ENCODE measurements at places on chromosomes 2 and 18. TPM values are rescaled to one million over a fixed set of nuclear protein-coding genes. Genes with fewer than 3 reads are reported as not detected.
A peak's percentile ranks its signal among the peaks of the same experiment; 100 is the strongest.

Gene SKOR2
- not detected for total RNA-seq

Gene SOCS6
- 18.4 TPM for total RNA-seq

Gene VWA3B
- 29.2 TPM for total RNA-seq

Gene SPP2
- not detected for total RNA-seq

Gene SKA1
- 0.49 TPM for total RNA-seq

GRCh38 chr18:49119401-49119800 lies 168.6 kb upstream of the SMAD7 start:
- no peaks in the 10 kb centered on the region for H3K27me3 ChIP-seq
- H3K27ac ChIP-seq: no peak overlapping the region
- no peaks in the 10 kb centered on the region for H3K36me3 ChIP-seq
- no peaks in the 10 kb centered on the region for H3K4me1 ChIP-seq
- no peak overlapping the region for H3K4me3 ChIP-seq
- DNase-seq: no peak

GRCh38 chr2:100893392-100894104 lies 73.6 kb downstream of the NPAS2 start:
- H3K4me3 ChIP-seq: no peak overlapping the region
- peak overlapping the region; percentile 68 for H3K27ac ChIP-seq
- peak; percentile 29 for DNase-seq
- peaks cover 23% of the 10 kb centered on the region for H3K4me1 ChIP-seq
- no peaks in the 10 kb centered on the region for H3K27me3 ChIP-seq
- no peaks in the 10 kb centered on the region for H3K36me3 ChIP-seq

DNA sequence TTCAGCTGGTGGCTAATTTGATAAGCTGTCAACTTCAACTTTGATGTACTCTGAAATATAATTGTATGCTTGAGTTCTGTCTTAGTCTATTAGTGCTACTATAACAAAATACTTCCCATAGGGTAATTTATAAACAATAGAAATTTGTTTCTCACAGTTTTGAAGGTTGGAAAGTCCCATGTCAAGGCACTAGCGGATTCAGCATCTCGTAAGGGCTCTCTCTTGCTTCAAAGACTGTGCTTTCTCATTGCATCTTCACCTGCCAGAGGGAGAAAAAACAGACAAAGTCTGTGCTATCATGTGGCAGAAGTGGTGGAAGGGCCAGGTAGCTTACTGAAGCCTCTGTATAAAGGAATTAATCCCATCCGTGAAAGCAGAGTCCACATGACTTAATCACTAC lies 409.2 kb downstream of the CDH7 start:
- H3K4me3 ChIP-seq: no peak overlapping the region
- H3K27ac ChIP-seq: no peak overlapping the region
- no peak for DNase-seq
- no peaks in the 10 kb centered on the region for H3K4me1 ChIP-seq

- H3K27ac ChIP-seq: no peak overlapping the region
- no peak overlapping the region for H3K4me3 ChIP-seq
- H3K36me3 ChIP-seq: no peaks in the 10 kb centered on the region
- DNase-seq: no peak
Measured at GRCh38 chr2:120503793-120504571, 158.0 kb downstream of the INHBB start.

DNA sequence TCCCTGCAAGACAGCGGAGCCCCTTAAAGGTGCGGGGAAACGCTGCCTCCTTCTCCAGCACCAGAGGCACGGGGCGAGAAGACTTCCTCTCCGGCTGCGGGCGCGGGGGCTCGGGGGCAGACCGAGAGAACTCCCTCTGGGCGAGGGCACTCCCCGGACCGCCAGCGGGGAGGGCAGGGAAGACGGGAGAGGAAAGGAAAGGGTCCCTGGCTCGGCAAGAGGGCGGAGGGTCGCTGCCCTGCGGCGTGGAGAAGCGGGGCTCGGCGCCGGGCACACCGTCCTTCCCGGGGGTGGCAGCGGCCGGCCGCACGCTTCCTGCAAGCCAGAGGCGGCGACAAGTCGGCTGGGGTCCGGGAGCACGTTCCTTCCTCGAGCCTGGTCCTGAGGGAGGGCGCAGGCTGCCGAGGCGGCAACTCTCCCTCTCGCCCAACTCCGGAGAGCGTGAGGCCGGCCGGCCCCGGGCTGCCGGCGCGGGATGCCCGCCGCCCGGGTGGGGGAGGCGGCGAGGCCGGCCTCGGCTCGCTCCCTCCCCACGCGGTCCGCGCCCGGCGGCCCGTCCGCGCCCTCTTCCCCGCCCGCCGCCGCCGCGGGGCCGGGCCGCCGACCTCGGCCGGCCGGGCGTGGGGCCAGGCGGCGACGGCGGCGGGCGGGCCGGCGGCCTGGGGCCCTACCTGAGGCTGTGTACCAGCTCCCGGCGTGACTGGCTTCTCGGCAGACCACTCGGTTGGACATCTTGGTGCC lies 1.1 kb downstream of the MEMO1 start:
- peak; percentile 30 for DNase-seq
- H3K27me3 ChIP-seq: no peaks in the 10 kb centered on the region
- peak overlapping the region; percentile 98 for H3K27ac ChIP-seq
- H3K4me1 ChIP-seq: peaks cover 12% of the 10 kb centered on the region

DNA sequence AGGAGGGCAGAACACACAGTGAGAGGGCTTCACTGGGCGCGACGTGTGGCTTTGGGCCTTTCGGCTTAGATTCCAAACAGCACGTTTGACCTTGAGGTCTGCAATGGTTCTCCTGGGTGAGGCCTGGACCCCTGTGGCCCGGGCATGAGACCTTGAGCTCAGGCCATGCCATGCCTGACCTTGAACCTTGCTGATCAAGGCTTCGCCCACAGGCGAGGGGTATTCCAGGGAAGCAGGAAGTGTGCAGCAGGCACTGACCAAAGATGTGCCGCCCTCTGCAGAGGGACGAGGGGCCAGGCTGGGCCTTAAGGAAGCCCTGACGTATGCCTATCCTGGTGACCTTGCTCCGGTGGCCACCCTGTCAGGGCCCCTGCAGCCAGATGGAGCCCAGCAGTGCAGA lies 178.3 kb upstream of the HDAC4 start:
- DNase-seq: no peak
- H3K27me3 ChIP-seq: no peaks in the 10 kb centered on the region
- H3K4me1 ChIP-seq: no peaks in the 10 kb centered on the region

- DNase-seq: no peak
- H3K36me3 ChIP-seq: no peaks in the 10 kb centered on the region
- no peaks in the 10 kb centered on the region for H3K4me1 ChIP-seq
Measured at GRCh38 chr18:25544546-25545287, 192.8 kb upstream of the ZNF521 start.

GRCh38 chr2:179104736-179105135 lies 54.8 kb upstream of the CCDC141 start:
- DNase-seq: no peak
- no peak overlapping the region for H3K27ac ChIP-seq
- H3K27me3 ChIP-seq: no peaks in the 10 kb centered on the region
- H3K4me1 ChIP-seq: no peaks in the 10 kb centered on the region
- H3K36me3 ChIP-seq: no peaks in the 10 kb centered on the region
- no peak overlapping the region for H3K4me3 ChIP-seq

DNA sequence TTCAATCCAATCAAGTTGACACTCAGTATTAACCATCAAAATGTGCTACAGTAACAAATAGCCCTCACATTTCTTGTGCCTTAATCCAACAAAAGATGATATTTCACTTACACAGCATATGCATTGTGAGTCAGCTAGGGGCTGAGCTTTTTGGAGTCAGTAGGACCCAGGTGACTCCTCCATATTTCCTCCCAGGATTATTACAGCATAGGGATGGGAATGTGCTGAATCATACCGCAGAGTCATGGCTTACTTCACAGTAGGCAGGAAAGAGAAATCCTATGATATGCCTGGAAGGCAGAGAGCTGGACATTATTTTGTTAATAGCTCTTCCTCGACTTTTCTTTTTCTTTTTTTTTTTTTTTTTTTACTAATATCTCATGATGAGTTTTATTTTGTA lies 153.3 kb downstream of the TMEM182 start:
- no peak overlapping the region for H3K4me3 ChIP-seq
- no peak for DNase-seq
- no peak overlapping the region for H3K27ac ChIP-seq
- no peaks in the 10 kb centered on the region for H3K27me3 ChIP-seq
- no peaks in the 10 kb centered on the region for H3K36me3 ChIP-seq

- H3K27ac ChIP-seq: no peak overlapping the region
- no peaks in the 10 kb centered on the region for H3K36me3 ChIP-seq
- no peaks in the 10 kb centered on the region for H3K27me3 ChIP-seq
- no peak for DNase-seq
Measured at GRCh38 chr2:9105601-9106337, 100.8 kb upstream of the ASAP2 start.
